ENCODE measurements at places on chromosomes 3 and 15.

- no peak for ATAC-seq
Observed at GRCh38 chr3:67691207-67691606, 36.8 kb upstream of the SUCLG2 start.

DNA sequence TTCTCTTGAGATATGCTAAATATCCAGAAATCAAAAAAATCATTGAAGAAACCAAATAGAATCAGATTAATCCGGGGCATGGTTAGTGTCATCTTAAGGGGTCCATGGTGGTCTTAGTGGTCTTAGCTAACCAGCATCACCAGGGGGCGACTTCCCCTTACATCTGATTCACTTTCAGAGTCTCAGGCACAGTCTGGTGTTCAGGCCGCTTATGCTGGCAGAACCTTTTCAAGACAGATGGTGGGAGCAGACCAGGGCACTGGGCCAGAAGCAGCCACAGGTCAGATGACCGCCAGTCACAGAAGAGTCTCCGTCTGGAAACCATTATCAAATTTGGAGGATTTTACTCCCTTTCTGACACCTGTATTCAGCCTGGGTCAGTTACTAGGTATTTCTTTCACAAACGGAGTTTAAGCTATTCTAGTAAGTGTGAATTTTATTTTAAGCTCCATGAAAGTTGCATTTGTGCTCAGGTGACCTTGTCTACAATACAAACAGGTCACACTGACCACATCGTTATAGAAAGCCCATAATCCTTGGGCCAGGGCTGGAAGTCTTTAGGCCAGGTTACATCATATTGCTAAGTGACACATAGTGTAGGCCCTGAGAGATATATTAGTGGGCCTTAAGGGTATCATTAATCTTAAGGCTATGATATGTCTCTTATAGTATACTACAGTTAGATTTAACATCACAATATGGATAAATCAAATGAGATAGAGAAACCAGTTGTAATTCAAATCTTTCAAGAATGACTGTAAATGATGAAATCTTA lies 365.5 kb downstream of the GBE1 start:
- no peak for ATAC-seq

- no peak for ATAC-seq
Observed at GRCh38 chr15:58595516-58596263, 153.8 kb downstream of the ADAM10 start.

DNA sequence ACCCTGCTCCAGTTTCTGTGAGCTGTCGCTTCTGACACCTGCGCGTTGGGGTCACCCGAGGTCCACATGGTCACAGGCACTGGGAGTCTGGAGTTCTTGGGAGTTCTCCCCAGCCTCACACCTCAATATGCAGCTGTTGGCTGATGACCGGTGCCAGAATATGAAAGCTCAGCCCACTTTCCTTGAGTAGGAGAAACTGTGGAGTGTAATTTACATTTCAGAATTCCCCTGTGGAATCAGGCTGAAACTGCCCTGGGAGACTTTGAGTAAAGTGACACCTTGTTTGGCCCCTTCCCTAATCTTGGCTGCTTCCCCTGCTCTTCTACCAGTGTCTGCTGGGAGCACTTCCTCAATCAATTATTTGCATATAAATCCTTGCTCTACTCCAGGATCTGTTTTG lies 255.9 kb downstream of the NFKBIZ start:
- ATAC-seq, result no peak

DNA sequence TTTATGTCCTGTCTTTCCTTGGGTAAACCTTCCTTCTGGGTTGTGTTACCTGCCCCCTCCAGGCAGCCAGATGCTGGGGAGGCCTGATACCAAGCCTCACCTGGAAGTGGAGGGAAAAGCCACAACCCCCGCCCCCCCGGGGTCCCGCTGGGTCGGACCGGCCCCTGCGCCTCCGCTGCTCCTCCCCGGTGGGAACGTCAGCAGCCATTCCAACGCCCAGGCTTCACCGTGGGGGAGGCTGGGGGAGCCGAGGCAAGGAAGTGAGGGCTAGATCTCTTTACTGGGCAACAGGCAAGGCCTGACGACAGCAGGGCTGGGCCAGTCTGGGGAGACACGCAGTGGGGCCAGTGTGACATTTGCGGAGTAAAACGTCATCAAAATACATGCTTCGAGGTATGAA lies 53.0 kb upstream of the SNRPA1 start:
- ATAC-seq, result no peak

DNA sequence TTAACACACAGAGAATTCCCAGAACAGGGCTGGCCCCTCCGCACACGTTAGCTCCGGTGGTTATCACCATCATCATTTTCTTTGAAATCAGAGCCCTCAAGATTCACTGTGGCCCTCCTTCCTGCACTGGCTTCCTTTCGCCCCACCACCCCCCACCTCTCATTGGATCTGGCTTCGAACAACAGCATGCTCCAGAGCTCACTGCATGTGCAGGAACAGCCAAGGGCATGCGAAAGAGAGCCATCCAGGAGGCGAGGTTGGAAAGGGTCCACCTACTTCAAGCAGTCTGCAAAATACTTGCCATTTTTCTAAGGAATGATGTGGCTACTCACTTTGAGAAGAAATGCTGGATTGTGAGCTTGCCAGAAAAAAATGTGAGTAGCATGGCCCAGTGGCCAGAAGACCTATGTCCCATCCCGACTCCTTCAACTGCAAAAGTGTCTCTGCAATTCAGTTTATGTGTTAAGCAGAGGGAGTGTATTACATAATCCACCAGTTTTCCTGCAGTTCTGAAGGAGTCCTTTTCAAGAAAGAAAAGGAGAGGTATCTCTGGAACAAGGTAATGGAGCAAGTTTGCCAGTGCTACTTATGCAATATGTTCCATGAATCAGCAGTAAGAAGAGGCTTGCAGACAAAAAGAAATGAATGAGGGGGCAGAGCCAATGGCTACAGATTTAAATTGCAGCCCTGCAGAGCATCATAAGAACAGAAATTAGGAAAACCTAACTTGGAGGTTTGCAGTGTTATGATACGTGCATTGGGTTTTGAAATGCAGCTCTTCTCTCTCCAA lies 92.8 kb downstream of the OCA2 start:
- no peak for ATAC-seq

- ATAC-seq, result peak; percentile 95
Observed at GRCh38 chr15:38398134-38398533, 55.8 kb upstream of the FAM98B start.

GRCh38 chr3:153023896-153024295 lies 138.1 kb upstream of the RAP2B start:
- no peak for ATAC-seq

DNA sequence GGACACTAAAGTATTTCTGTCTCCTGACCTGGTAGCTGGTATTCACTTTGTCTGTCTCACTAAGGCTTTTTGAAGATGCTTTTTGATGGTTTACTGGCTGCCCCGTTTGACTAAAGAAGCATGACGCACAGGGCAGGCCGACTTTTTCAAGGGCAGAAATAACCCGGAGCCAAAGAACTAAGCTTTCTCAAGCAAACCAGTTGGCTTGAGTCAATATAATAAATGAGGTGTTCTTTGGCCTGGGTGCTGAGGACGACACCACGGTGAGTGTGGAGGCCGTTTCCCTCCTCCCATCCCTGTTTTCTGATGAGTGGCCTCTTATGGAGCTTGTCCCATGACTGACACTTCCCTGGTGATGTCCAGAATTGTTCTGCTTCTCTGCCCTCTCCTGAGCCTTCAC lies 220.9 kb downstream of the ITPR1 start:
- ATAC-seq, result no peak

- no peak for ATAC-seq
Observed at GRCh38 chr15:82804575-82804949, 1.3 kb downstream of the FSD2 start.

- ATAC-seq, result no peak
Observed at GRCh38 chr3:140122183-140122582, 187.2 kb downstream of the CLSTN2 start.

- ATAC-seq, result no peak
Observed at GRCh38 chr3:127982155-127982554, 67.1 kb downstream of the KBTBD12 start.

DNA sequence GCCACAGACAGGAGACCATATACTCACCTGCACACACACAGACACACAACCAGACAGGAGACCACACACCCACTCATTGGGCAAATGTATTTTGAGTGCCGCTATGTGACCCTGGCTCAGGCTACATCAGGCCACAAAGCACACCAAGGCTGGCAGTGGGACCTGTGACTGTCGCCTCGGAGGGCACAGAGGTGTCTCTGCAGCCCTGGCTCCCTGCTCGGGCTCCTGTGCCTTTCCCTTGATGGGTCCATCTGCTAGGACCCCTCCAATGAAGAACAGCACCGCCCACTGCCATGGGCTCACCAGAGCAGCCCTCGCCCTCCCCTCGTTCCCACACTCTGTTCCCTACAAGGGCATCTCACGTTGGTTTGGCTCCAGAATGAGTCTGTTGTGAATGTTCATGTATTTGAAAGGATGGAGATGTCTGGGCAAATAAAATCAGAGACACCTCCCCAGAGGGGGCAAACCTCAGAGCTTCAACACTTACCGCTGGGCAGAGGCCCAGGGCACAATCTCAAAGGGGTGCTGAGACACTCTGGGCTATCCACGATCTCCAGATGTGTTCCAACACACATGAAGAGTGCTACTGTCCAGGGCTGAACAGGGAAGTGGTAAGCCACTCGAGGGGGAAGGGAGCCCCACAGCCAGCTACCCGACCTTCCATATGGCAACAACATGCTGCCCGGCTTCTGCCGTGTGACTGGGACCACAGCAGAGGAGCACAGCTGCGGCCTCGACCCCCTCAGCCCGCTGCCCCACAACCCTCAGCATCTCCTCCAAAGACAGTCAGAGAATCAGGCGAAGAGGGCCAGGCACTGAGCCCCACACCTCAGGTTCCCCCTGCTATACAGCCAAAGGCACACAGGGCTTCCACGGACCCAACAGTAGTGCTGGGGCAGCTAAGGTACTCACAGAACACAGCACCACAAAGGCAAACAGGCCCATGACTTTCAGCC lies 74.9 kb downstream of the OCA2 start:
- no peak for ATAC-seq

DNA sequence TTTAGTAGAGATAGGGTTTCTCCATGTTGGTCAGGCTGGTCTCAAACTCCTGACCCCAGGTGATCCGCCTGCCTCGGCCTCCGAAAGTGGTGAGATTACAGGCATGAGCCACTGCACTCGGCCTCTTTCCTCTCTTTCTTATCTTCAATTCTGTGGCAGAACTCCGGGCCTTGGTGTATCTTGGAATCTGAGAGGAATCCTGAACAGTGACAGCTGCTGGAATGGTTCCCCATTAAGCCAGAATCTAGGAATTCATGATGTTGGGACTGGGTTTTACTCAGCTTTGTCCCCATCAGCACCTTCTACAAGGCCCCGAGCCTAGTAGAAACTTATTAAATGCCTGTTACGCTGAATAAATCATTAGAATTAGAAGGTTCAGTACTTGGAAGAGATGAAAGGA lies 81.4 kb downstream of the GPR156 start:
- ATAC-seq, result no peak
